ENCODE measurements at places on chromosomes 13 and 19.
A peak's percentile ranks its signal among the peaks of the same experiment; 100 is the strongest.

DNA sequence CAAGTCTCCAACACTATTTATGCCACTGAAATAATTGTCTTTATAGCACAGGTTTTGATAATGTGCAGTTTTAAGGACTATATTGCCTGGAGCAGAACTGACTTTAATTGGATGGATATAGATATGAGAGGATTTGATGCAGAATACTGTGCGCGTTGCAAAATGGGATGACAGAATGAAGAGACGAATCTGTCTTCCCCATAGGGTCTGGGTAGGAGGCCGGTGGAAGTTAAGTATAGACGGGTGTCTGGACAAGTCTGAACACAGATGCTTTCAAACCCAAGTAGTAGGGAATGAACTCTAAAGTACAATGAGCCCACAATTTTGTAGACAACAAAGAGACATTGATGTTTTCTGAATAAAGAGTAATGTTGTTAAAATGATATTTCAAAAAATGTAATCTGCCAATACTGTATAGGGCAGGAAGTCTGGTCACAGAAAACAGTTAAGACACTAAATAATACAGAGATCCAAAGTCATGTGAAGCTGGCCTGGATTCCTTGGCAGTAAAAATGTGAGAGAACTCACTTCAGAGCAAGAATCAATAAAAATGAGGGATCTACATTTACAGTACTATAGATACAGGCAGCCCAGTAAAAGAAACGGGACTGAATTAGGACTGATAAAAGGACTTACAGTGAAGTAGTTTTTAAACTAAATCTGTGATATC lies 125.5 kb downstream of the ENOX1 start:
- DNase-seq, result no peak

DNA sequence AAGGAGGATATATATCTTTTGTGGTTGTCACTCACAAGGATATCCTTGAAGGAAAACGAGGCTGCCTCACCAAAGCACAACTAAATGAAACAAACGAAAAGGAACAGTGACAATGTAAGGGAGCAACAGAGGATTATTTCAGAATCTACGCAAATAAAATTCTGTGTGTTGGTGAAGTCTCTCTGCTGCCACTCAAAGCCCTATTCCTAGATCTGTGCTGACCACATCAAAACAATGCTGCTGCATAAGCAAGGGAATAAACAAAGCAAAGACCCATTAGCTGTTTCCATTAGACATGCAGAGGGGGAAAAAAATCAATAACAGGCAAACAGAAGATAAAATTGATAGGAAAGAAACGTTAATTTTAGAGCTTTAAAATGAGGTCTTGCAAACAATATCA lies 204.4 kb downstream of the MZT1 start:
- DNase-seq, result no peak

GRCh38 chr13:99356262-99357091 lies 49.3 kb upstream of the GPR183 start:
- no peak for DNase-seq

GRCh38 chr19:33239223-33239975 lies 13.7 kb upstream of the SLC7A10 start:
- no peak for DNase-seq

DNA sequence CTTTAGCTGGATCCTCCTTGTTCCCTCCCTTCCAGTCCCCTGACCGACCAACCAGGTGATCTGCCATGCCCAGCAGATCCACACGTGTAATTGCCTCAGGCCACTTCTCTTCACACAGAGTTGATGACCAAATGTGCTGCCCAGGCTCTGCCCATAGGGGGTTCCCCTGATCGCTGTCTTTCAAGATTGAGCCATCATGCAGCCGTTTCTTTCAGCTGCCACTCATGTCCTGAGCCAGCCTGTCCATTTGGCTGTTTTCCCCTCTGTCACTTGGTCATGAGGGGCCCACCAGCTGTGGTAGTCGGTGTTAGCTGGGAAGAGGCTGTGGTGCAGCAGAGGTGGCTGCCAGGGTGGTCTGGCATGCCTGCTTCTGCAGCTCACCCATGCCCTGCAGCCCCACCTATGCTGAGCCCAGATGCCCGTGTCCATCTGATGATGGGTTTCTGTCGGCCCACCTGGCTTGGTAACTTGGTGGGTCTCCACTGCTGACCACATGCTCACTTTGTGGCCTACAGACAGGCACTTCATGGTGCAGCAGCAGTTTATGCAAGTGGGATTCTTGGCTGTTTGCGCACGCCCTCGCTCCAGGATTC lies 35.6 kb upstream of the GPR183 start:
- DNase-seq, result no peak

DNA sequence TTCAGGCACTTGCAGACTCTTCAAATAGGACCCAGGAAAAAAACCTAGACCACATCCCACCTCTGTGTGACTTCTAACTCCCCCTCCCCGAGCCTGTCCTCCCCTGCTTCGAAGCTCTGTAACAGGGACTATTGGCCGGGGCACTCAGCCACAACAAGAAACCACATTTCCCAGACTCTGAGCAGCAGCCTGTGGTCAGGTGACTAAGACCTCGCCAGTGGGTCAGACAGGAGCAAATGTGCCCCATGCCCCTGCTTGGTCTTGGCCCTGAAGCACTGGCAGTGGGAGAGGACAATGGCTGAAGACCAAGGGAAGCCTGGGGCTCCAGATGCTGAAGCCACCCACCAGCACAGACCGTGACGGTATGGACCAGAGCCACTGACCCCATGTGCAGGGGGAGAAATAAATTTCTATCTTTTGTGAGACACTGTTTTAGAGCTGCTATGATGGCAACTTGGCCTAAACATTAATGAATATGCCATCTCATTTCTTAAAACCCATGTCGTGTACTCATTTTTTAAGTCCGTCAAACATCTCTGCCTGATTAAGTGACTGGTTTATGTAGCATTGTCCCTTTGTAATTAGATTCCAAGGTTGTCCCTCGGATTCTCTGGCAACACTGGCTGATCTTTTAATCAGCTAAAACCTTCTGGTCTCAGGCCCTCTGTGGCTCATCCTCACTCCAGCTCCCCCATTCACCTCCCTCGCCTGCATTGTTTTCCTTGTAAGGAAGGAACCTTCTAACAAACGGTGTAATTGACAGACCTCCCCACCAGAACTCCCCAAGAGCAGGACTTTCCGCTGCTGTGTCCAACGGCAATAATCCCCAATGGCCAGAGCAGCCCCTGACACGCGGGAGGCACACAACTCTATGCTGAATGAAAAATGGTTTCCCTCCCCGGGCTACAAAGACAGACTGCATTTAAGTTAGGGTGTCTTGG lies 98.4 kb downstream of the STK24 start:
- DNase-seq, result peak; percentile 26

DNA sequence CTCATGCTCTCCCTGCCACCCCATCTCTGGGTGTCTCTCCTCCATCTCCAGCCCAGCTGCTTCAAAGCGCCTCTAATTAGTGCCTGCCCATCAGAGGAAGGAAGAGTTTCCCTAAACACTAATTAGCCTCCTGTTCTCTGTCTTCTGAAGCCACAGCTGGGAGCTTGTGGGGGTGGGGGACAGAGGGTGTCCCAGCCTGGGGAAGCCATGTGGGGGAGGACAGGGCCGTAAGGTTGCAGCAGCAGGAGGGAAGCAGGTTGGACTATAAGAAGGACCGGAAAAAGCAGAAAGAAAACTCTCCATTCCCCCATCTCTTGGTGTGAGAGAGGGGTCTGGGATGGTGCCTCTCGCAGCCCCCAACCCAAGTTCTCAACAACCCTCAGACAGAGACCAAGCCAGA lies 26.2 kb downstream of the SLC8A2 start:
- no peak for DNase-seq

- peak; percentile 76 for DNase-seq
Measured at GRCh38 chr13:27607125-27607524, 13.2 kb downstream of the LNX2 start.

DNA sequence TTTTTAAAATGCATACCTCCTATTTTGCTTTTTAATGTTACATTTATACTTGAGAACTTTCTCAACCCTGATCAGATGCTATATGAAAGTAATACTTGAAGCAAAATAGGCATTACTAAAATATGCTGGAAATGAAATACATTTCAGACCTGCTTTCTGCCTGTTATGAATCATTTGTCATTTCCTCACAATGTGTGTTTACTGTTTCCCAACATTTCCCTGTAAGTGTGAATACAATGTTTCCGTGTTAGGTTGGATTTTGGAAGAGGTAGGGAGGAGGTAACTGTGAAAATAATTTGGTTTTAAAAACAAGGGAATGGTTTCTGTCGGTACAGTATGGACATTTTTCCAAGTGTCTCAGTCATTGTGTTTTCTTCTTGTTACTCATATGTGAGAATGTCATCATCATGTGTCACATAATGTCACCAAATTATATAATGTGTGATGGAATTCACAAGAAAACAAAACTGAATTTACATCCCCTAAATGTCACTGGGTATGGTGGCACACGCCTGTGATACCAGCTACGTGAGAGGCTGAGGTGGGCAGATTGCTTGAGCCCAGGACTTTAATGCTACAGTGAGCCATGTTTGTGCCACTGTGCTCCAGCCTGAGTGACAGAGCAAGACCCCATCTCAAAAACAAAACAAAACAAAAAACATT lies 43.0 kb downstream of the ZAR1L start:
- no peak for DNase-seq

- DNase-seq, result no peak
Measured at GRCh38 chr13:112743451-112744167, 53.8 kb downstream of the ATP11A start.

DNA sequence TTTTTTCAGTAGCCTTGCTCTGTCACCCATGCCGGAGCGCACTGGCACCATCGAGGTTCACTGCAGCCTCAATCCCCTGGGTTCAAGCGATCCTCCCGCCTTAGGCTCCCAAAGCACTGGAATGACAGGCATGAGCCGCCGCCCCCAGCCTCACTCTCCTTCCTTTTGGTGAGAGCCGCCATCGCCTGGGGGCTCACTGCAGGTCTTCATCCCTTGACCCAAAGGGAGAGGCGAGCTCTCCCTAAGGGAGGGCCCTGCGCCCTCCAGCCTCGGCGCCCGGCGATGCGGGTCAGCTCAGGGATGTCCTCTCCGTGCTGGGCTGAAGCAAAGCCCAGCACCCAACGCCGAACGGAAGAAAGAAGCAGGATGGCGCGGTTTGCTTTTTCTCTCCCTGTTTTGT lies 23.2 kb upstream of the ZBTB7A start:
- DNase-seq, result no peak

DNA sequence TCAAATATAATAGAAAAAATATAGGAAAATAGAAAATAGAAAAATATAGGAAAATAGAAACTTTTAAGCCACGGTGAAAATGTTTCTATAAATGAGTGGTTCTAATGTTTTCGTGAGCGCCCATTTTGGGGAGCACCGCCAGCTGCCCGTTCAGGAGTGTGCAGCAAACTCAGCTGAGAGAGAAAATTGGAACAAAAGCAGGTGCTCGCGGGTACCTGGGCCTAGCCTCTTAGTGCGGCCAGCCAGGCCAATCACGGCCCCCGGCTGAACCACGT lies 204 bp upstream of the PDX1 start:
- DNase-seq, result no peak

GRCh38 chr13:33624740-33625139 lies 193.2 kb upstream of the RFC3 start:
- DNase-seq, result no peak

DNA sequence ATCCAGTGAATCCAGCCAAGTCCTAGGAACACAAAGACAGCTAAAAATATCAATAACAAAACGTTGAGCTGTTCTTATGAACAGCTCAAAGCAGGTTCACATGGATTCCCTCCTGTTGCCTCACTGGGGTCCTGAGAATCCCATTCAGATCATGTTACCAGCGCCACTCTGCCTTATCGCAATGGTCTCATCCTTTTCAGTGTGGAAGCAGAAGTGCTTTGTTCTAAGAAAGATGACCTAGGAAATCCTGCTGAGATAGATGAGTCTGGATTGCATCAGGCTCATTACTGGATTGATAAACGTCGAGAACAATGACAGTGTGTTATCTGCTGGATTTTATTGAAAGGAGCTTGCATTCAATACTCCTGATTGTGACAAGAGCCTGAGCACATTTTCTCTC lies 87.0 kb downstream of the SLAIN1 start:
- DNase-seq, result no peak

- peak; percentile 23 for DNase-seq
Measured at GRCh38 chr19:15280915-15281683, 48.9 kb upstream of the EPHX3 start.

- peak; percentile 2 for DNase-seq
Measured at GRCh38 chr13:45333251-45333976, 7.6 kb downstream of the TPT1 start.

- no peak for DNase-seq
Measured at GRCh38 chr13:30108216-30108912, 199.0 kb downstream of the KATNAL1 start.

DNA sequence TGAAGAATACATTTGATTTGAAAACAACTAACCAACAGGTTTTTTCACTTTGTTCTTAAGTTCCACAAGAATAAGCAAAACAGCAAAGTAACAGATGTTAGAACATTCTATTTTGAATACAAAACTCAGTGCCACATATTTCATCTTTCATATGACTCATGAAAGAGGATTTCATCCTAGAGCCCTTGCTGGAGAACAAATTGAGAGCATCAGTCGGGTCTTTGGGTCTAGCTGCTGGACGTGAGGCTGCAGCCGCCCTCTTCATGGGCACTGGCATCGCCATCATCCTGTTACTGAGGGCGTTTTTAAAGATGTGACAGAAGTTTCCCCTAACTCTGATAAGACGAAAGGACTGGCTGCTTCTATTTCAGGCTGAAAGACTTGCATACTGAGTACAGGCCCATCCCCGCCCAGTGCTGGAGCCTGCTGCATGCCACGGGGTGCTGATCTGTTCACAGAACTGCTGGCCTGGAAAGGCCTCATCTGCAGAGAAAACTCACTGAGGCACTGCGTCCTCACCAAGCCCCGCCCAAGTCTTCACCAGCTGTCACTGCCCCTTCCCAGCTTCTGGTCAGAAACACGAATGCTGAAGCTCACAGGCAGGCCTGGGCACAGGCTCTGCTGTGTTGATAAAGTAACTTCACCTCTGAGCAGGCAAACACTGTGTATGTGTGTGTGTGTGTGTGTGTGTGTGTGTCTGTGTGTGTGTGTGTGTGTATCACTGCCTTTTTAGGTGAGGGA lies 101.4 kb downstream of the TUBGCP3 start:
- no peak for DNase-seq

Measured in PC-3 (cell line).